B cell (primary cell): ENCODE measurements at places on chromosomes 1 and 21. TPM values are rescaled to one million over a fixed set of nuclear protein-coding genes. Genes with fewer than 3 reads are reported as not detected.

- H3K36me3 ChIP-seq = no peaks in the 10 kb centered on the region
- H3K27ac ChIP-seq = no peak overlapping the region
- H3K27me3 ChIP-seq = no peaks in the 10 kb centered on the region
- DNase-seq = no peak
- no peak overlapping the region for H3K4me3 ChIP-seq
- H3K4me1 ChIP-seq = no peaks in the 10 kb centered on the region
These were observed 149.6 kb downstream of the SEC16B start for GRCh38 chr1:177820213-177820612.

DNA sequence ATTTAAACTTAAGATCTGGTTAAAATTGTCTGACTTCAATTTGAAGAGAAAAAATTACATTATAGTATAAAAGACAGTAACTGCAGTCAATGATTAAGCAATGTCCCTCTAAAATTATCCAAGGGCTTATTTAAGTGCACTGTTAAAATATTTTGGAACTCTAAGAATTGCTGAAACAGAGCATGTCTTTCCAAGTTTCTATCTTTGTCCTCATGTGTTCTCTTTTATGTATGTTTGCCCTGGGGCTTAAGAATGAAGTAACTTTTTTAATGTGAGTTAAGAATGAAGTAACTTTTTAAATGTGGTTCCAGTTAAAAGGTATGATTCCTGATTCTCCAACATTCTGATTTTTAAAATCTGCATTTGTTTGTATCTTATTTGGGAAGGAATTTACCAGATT is 69.0 kb upstream of the MARK1 start:
- H3K27ac ChIP-seq = no peak overlapping the region
- H3K36me3 ChIP-seq = no peaks in the 10 kb centered on the region
- no peak for DNase-seq

DNA sequence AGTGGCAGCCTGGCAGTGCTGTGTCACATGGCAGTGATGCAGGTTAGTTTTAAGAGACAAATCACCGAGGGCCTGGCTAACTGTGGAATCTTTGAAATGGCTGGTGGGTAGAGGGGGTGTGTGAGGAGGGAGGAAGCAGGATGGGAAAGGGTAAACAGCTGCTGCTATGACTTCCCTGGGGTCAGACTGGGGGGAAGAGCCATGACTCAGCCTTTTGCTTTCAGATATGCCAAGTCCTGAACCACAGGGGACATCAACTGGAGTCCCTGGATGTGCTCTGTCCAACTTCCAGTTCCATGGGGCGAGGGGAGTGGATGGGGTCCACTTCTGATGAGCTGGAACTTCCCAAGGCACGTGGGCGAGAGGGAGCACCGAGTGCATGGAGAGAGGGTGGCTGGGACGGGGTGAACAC is 121.1 kb upstream of the ADAR start:
- no peak for DNase-seq
- no peaks in the 10 kb centered on the region for H3K4me1 ChIP-seq
- peaks cover 15% of the 10 kb centered on the region for H3K27me3 ChIP-seq
- H3K4me3 ChIP-seq = no peak overlapping the region
- H3K27ac ChIP-seq = no peak overlapping the region
- no peaks in the 10 kb centered on the region for H3K36me3 ChIP-seq

DNA sequence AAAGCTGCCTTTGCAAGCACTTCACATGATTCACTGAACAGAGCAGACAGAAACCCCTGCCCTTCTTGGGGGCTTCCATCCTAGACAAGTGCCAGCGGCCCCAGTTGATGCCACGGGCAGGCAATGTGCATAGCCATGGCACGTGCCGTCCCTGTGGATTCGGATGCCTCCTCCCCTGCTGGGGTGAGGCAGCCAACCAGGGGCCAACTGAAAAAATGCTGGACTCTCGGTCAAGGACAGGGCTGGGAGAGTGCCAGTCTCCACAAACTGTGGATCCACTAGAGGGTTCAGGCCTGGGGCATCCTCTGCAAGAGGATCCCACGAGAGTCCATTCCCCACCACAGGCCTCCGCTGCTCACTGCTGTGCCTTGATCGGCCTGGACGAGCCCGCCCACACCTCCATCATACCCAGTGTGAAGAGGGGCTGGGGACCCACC is 3.8 kb downstream of the JMJD4 start:
- no peaks in the 10 kb centered on the region for H3K27me3 ChIP-seq
- DNase-seq = no peak
- no peaks in the 10 kb centered on the region for H3K36me3 ChIP-seq

The TAS1R1 gene
- not detected in 2 replicates for total RNA-seq

- H3K27me3 ChIP-seq = peaks cover 19% of the 10 kb centered on the region
- H3K4me3 ChIP-seq = no peak overlapping the region
- H3K27ac ChIP-seq = no peak overlapping the region
- H3K36me3 ChIP-seq = no peaks in the 10 kb centered on the region
- peaks cover 9% of the 10 kb centered on the region for H3K4me1 ChIP-seq
These were observed 5.7 kb downstream of the GPR88 start for GRCh38 chr1:100543640-100544039.
